ENCODE measurements at places on chromosomes 5 and 9.

GRCh38 chr9:127613583-127613954 is 1.5 kb downstream of the STXBP1 start:
- DNase-seq, result peak; percentile 35

DNA sequence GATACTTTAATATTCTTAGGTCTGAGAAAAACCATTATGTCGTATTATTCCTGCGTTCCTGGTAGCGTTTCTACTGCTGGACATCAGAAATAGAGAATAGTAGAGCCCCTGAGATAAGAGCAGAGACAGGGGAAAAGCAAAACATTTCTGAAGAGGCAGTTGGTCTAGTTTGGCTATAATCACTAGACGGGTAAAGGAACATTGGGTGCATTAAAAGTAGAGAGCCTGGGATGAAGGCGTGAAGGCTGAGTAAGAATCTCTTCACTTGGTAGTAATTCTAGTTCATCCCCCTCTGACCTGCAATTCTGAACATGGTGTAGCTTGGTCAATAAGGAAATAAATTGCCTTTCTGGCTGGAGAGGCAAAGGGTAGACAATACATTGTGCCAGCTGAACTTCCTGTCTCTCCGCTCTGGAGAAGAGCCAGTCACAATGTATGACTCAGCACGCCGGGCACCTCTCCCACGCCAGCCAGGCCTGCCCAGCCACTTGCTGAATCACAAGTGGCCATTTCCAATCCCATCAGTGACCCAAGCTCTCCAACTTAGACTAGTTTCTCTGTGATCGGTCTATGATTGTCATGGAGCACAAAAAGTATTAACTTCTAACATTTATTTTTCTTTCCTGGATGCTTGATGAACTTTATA is 75.4 kb downstream of the STK32A start:
- peak; percentile 82 for DNase-seq

DNA sequence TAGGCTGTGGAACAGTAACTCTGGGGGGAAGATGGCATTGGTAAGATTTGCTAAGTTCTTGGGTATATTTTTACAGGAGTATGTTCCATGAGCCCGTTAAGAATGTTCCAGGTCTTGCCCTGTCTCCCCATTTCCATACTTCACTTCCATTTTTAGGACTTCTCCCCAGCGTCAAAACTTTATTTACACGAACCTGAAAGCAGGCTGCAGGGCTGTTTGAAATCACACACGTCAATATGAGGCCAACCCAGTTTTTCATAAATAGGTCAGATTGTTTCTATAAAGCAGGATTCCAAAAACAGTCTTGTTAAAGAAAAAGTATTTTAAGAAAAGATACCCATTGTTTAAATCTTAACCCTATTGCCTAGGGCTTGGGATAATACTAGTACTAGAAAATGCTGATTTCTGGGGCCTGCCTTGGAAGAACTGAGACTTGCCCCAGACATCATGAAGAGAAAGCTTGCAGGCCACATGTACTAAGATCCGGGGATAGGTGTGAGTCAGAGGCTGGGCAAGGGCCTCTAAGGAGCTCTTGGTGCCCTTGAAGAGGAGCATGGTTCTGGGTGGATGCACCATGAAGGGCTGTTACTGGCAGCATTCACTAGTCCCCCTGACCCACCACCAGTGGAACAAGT is 24.2 kb downstream of the TRIO start:
- no peak for DNase-seq

- no peak for DNase-seq
Measured at GRCh38 chr9:69044240-69045219, 9.0 kb downstream of the FXN start.

DNA sequence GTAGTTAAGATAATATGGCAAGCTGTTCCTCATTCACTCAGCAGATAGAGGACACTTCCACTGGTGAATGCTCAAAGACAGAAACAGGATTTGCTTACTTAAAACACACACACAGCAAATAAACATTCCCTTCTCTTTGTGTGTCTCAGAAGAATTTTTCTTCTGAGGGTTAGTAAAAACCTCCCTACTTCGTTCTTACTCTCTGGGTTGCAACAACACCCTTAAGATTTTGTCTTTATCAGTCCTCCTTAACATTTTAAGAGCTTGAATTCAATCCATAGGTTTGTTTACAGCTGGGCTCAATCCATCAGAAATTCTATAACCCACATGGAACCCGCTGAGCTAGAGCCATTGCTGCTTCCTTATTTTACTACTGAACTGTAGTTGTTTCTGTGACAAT is 237.4 kb upstream of the PIK3R1 start:
- no peak for DNase-seq

- DNase-seq, result peak; percentile 29
Measured at GRCh38 chr9:74322661-74323314, 174.3 kb upstream of the RORB start.

DNA sequence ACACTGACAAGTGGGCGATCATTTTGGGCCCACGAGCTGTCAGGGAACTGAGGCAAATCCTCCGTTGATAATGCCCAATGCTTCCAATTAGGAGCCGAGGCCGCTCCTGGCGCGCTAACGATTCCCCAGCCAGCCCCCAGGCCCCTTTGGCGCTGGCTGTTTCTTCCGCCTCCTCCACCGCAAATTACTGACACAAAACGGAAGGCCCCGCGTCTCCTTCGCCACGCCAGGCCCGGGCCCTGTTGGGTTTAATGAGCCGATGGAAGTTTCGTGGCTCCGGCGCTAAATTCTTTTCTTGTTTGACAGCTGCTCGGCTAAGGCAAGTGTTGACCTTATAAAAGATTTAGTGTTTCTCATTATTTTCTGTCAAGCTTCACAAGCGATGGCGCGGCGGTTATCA is 25.7 kb upstream of the BARHL1 start:
- DNase-seq, result no peak

GRCh38 chr5:139051392-139051791 is 146.8 kb downstream of the SIL1 start:
- no peak for DNase-seq

DNA sequence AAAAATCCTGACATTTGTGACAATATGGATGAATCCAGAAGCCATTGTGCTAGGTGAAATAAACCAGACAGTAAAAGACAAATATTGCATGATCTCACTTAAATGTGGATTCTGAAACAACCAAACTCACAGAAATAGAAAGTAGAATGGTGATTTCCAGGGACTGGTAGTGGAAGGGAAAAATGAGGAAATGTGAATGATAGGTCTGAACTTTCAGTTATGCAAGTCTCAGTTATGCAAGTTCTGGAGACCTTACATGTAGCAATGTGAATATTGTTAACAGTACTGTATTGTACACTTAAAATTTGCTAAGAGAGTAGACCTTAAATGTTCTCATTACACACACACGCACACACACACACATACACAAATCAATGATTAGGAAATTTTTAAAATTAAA is 84.9 kb downstream of the SLCO4C1 start:
- DNase-seq, result no peak

GRCh38 chr5:176413255-176413565 is 3.1 kb downstream of the CLTB start:
- no peak for DNase-seq

DNA sequence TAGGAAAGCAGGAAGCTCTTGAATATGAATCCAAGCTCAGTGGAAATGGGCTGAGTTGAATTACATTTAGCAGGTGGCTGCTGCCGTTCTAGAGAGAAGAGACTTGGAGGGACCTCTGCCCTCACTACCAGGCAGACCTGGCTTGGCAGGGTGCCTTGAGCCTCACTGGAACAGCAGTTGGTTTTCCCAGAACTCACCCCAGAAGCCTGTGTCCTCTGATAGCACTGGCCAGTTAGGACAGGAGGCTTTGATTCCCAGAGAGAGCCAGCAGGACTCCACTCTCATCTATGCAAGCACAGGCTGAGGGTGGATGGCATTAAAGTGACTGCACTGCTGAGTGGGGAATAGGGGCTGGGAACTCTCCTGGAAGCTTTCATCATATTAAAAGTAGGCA is 54.8 kb downstream of the PWWP2A start:
- DNase-seq, result no peak

DNA sequence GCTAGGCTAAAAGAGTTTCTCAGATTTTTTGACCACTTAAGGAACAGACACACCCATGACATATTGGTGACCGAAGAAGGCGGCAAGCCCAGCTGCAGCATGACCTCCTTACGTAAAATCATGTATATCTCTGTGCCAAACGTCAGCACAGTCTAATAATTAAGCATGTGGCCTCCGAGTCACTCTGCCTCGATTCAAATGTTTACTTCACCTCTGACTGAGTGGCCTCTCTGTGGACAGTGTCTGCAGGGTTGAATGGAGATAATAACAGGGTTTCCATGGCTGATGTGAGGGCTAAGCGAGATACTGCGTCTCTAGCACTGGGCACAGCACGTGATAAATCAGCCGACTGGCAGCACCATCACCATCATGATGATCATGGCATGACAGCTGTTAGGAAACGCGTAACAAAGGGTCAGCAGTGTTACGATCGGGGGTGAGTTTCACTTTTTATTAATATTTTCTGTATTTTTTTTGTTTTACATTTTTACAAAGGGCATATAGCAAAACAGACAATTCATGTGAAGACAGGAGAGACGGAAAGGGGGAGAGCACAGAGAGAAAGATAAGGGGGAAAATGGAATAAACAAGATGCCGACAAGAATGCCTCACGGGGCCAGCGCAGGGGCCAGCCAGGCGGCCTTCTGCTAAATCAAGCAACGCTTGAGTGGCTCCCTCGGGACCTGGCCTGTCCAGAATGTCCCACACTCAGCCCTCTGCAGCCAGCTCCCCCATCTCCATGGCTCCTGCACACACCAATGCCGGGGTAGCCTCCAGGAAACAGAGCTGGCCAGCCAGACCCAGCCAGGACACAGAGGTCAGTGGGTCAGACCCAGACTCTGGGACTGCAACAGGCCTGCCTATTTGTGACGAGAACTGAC is 60.3 kb downstream of the ADAMTS2 start:
- DNase-seq, result no peak

GRCh38 chr9:31140316-31140715 is 1244.1 kb upstream of the ACO1 start:
- peak; percentile 12 for DNase-seq

- DNase-seq, result no peak
Measured at GRCh38 chr9:114385397-114386181, 2.2 kb downstream of the AKNA start.

DNA sequence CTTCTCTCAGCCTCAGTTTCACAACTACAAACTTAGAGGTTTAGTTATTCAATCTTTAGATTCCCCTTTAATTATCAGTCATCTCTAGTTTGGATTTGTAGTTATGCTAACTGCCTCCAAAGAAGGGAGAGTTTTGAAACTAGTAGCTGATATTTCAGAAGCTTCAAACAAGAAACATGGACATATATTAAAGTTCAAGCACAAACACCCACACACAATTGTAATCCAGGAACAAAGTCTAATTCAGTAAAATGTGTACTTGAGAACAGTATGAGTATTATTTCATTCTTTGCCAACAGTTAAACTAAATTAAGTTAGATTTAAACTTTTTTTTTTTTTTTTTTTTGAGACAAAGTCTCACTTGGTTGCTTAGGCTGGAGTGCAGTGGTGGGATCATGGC is 71.2 kb upstream of the ABCA1 start:
- no peak for DNase-seq

DNA sequence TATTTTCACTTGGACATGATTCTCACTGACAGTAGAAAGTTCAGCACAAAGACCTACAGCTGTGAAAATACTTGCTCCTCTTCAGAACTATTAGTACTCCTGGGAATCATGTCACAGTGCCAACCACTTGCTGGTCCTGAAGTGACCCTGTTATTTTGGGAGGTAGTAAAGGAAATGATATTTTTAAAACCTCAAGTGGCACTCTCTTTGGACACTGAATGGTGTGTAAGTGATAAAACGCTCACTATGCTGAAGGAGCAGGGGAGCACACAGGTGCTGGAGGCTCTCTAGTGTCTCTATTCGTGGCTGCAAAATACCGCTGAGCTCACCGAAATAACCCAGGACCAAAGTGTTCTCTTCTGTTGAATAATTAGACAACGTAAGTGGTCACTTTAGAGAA is 76.9 kb upstream of the SPATA31D4 start:
- DNase-seq, result peak; percentile 71

DNA sequence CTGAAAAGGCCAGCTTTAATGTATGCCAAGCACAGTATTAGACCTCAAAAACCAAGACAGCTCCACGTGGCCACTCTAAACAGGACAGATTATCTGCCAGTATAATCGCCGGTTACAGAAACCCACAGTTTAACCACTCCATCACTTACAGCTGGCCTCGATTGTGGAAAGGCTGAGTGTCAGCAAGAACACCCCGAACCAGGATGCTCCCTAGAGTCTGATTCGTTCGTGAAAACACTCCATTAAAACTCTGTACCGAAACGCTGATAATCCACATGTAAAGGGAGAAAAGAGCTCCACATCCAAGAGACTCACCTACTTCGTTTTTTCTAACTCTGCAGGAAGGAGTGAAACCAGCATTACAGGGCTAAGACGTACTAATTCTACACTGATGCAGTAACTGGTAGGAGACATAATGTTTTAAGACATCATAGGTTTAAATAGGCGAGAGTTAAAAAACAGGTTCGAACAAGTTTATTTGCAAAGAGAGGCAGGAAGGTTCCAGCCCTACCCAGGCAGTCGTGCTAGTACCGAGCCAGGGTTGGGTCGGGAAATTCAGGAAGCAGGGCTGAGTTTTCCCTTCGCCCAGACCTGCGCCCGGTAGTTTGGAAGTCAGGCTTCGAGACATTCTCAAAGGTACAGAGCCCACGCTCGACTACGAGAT is 949 bp downstream of the SERINC5 start:
- DNase-seq, result no peak

- no peak for DNase-seq
Measured at GRCh38 chr5:112014783-112015395, 257.9 kb upstream of the NREP start.
